ENCODE measurements at places on chromosomes 6 and 20.

DNA sequence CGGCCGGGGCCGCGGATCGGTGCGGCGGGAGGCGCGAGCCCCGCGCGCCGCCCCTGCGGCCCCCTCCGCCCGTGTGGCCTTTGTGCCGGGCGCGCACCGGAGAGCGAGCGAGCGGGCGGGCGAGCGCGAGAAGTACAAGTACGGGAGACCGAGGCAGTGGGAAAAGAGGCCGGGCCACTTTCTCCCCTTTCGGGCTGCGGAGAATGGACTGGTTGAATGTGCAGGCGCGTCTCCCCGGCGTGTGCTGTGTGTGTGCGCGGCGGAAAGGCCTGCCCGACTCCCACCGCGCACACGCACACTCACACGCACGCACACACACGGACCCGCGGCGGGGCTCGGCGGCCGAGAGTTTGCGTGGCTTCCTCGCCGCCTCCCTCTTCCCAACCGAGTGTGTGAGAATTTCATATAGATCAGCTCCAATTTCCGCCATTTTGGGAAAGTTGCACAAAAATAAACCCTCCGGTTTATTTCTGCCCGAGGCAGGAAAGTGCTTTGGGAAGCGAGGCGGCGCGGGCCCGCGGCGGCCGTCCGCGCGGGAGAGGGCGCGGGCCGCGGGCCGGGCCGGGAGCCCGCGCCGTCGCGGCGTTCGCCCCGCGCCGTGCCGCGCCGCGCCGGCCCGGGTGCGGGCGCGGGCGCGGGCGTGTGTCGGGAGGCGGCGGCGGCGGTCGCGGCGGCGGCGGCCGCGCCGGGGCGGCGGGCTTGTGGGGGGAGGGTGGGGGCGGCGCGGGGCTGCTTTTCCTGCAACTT lies 1.1 kb downstream of the L3MBTL3 start:
- DNase-seq = peak; percentile 19

GRCh38 chr20:53658322-53658721 lies 64.7 kb upstream of the ZNF217 start:
- DNase-seq = no peak

DNA sequence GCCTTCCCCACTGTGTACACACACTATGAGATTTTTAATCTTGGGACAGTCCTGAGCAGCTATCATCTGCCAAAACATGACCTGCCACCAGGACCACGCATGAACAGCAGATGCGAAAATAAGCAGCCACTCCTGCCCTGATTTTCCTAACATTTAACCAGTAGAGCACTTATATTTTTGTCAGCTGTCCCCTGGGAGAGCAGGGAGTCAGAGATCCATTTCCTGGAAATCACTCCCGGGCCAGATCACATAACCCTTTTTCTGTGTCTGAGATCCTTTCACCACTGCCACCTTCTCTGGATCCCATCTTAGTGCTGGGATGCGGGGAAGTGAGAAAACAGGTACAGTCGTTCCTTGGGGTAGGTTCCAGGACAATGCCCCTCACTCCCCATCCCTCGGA lies 5.7 kb downstream of the SDCBP2 start:
- DNase-seq = no peak

GRCh38 chr6:1251198-1252155 lies 60.4 kb upstream of the FOXQ1 start:
- DNase-seq = no peak

GRCh38 chr6:170226647-170227046 lies 64.2 kb downstream of the DLL1 start:
- no peak for DNase-seq

DNA sequence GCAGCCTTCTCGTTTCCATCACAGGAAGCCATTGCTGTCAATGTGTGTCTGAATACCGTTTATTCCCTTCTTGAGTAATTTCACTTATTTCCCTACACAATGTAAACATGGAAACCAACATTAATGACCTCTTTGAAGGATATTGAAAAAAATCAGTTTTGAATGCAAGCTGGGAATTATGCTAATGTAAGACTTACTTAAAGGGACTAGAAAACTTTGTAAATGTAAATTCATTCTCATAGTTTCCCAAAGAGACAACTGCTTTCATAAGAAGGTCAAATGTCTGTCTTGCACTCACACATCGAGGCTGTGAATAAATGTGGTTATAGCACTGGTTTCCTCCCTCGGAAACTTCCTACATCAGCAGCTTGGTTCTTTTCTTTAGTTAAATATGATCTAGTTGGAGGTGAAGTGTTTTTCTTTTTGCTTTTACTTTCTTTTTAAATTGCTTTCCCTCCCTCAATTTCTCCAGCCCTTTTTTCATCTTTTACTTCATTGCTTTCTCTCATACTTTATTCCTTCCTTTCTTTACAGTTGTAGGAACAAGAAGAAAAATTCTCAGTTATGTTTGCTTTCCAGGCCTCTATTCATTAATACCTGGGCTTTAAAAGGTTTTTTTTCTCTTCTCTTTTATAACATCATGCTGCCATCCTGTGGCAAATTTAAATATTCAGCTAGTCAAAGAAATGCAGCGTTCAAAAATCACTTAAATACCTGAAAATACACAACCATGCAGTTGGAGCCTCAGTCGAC lies 108.3 kb downstream of the TNFAIP3 start:
- DNase-seq = no peak

DNA sequence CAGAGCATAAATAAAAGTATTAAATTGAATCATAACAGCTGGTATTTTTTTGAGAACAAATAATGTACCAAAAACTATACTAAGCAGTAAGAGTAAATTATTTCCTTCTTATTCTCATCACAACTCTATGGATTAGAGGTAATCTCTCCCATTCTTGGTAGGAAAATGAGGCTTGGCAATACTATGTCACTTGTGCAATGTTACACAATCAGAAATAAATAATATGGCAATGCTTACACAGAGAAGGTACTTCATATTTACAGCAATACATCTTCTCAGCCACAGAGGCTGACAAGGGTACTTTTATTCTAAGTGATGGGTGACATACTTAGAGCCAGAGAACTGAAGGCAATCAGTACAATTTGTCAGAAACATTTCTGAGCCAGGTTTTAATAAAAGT lies 3.9 kb downstream of the DST start:
- no peak for DNase-seq

GRCh38 chr6:44301106-44301505 lies 12.0 kb downstream of the AARS2 start:
- DNase-seq = no peak

DNA sequence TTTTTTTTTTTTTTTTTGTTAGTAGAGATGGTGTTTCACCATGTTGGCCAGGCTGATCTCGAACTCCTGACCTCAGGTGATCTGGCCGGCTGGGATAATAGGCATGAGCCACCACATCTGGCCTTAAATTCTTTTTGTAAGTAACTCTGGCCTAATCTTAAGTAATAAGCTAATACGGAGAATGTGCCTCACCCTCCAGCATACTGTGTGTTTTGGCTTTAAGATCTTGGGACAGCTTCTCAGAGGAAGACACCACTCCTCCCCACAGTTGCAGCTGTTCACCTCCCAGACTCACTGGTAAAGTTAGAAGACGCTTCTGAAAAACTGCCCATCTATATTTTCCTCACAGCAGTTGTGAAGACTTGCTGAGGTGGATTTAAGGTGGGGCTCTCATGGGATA lies 120.8 kb downstream of the CCDC170 start:
- DNase-seq = no peak

DNA sequence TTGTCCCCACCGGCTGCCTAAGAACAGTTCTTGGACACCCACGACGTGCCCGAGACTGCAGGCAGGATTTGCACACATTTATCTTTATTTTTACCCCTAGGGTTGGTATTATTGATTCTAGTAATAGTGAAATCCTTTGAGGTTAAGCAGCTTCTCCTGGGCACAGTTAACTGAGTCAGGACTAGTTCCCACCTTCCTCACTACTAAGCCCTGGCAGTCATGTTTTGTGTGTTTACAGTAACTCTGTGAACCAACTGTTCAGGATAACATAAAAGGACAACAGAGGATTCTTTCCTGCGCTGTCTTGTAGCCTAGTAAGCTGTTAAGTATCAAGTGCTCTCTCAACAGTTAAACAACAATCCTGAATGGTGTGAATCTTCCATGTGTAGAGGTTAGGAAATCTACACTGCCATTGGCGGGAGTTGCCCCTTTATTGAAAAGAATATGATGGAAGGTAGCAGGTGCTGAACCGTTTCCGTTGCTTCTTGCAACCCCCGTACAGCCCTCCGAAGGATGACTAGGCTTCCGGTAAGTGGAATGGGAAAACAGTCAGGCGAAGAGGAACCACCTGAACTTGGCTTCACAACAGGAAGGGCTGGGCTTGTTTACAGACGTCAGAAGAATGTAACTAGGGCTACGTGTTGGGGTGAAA lies 979 bp upstream of the SOD2 start:
- no peak for DNase-seq

DNA sequence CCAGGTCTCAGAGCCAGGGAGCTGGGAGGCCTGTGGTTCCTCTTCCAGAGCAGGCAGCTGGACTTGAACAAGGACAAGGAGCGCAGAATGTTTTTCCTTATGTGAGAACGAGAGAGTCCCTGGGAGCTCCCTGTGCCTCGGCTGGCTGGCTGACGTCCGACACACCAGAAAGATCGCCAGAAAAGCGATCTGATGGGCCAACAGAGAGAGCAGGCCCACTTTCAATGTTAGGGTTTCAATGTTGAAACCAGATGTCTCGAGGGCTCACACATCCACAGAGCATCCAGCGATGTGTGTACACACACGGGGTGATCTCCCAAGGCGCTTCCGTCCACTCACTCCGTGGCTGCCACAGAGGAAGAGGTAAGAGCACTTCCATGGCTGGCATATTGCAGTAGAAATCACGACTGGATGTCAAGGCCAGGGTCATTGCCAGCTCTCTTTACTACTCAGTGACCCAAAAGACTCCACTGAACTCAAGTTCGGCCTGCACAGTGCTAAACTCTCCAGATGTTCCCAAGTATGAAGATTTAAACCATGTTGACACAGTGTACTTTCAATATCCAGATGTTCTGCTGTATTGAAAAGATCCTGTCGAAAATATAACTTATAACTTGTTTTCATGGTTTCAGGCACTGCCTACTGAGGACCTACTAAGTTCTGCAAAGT lies 70.8 kb upstream of the FOXC1 start:
- DNase-seq = no peak

GRCh38 chr6:142771162-142771561 lies 173.8 kb downstream of the HIVEP2 start:
- no peak for DNase-seq

- no peak for DNase-seq
These were observed 11.3 kb downstream of the PPP1R3G start for GRCh38 chr6:5096482-5096881.
